ENCODE measurements at places on chromosomes 6 and 20. TPM values are rescaled to one million over a fixed set of nuclear protein-coding genes. Genes with fewer than 3 reads are reported as not detected.

- DNase-seq, result no peak
Measured at GRCh38 chr20:4134355-4134834, 119.0 kb upstream of the RNF24 start.

Gene DUSP22
- total RNA-seq, result 43.4 TPM

Gene IL17A
- total RNA-seq, result under 0.01 TPM

- DNase-seq, result no peak
Measured at GRCh38 chr6:108662702-108663101, 102.0 kb downstream of the FOXO3 start.

- no peak for DNase-seq
Measured at GRCh38 chr20:22339946-22340345, 244.4 kb downstream of the FOXA2 start.

Gene SLC13A3
- total RNA-seq, result under 0.01 TPM

Gene NDUFAF4
- total RNA-seq, result 3.0 TPM

DNA sequence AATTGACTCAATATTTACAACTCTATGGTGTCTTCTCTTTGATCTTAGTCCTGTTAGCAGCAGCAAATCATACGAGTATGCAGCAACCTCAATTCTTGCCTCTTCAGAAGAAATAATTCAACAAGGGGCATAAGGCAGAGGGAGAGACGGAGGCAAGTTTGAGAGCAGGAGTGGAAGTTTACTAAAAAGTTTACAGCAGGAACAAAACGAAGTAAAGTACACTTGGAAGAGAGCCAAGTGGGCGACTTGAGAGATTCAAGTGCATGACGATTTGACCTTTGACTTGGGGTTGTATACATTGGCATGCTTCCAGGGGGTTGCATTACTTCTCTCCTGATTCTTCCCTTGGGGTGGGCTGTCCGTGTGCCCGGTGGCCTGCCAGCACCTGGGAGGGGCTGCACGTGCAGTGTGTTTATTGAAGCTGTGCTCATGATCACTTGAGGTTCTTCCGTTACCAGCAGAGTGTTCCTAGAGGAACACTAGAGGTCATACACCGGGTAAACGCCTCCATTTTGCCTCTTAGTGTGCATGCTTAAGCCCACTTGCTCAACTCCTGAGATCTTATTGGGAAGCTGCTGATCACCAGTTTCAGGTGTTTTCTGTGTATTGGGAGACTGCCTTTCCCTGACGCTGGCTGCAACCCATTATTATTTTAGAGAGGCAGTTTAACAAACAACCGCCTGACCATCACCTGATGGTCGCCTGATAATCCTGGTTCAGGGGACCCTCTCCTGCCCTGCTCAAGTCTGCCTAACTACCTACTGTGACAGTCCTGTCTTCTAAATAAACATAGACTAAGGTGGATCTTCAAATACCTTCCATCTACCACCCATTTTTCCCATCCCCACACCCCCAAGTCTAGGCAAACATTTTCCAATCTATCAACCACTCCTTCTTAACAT lies 172.4 kb upstream of the MYLIP start:
- no peak for DNase-seq

- no peak for DNase-seq
Measured at GRCh38 chr20:4936392-4936850, 64.9 kb downstream of the SLC23A2 start.

GRCh38 chr6:4435981-4436445 lies 300.6 kb upstream of the ECI2 start:
- no peak for DNase-seq

DNA sequence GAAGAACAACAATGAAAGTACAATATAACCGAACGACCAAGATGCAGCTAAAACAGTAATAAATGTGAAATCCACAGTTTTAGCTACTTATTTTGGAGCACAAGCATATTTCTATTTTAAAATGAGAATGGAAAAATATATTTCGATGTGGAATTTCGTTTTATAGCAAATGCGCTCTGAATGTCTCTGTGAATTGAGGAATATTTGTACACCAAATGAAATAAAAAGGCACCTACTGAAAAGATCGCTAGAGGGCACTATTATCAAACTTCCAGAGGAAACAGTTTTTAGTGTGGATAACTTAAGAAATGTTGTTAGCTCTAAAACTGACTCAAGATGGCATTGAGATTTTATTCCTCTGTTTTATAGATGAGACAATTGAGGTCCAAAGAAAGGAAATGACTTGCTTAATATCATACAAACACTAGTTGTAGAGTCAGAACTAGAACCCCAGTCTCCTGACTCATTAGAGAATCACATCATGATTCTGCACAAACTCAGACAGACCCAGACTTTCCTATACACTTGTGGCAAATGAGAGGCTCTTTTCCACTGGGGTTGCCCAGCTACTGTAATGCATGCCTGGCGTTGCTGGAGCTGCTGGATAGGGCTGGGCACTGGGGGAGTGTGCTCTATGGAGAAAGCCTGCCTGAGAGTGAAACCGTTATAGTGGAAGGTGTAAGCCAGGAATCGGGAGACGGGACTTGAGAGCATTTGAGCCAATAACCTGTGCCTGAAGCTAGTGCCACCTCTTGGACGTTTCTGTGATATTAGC lies 51.9 kb downstream of the GCLC start:
- peak; percentile 77 for DNase-seq

DNA sequence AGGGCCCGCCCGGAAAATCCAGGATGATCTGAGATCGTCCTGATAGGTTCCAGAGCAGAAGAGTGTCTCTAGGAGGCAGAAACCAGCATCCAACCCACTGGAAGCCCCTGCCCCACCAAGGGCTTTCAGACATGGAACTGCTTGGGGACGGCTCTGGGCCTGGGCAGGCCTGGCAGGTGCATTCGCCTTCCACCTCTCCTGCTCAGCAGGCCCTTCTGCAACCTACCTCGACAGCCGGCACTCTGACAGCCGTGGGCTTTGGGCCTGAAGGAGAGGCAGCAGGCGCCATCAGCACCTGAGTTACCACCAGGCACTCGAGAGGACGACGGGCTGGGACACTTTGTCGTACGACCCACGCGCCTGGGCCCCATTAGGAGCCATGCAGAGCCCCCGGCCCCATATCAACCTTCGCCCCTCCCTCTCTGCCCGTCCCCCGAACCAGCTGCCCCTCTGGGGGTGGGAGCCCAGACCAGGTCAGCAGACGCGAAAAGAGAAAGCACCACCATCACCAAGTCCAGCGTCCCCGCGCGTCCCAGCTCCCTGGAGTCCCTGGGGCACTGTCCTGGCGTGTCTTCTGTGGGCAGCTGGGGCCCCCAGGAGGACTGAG lies 44.6 kb downstream of the KCNQ2 start:
- DNase-seq, result no peak

Gene C4A
- 5.9 TPM for total RNA-seq

DNA sequence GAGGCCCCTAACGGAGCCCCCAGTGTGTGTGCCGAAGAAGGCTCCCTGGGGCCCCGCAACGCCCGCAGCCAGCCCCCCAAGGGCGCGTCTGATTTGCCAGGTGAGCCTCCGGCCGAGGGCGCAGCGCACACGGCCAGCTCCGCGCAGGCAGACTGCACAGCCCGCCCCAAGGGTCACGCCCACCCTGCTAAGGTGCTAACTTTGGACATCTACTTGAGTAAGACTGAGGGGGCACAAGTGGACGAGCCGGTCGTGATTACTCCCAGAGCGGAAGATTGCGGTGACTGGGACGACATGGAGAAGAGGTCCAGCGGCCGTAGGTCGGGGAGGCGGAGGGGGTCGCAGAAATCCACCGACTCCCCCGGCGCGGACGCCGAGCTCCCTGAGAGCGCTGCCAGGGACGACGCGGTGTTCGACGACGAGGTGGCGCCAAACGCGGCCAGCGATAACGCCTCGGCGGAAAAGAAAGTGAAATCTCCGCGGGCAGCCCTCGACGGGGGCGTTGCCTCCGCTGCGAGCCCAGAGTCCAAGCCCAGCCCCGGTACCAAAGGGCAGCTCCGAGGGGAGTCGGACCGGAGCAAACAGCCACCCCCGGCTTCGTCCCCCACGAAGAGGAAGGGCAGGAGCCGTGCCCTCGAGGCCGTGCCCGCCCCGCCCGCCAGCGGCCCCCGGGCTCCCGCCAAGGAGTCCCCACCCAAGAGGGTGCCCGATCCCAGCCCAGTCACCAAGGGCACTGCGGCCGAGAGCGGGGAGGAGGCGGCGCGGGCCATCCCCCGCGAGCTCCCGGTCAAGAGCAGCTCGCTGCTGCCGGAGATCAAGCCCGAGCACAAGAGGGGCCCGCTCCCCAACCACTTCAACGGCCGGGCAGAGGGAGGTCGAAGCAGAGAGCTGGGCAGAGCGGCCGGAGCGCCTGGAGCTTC lies 117.0 kb downstream of the RTN4IP1 start:
- DNase-seq, result peak; percentile 81

GRCh38 chr6:162177746-162178145 lies 549.8 kb downstream of the PRKN start:
- no peak for DNase-seq

- DNase-seq, result no peak
Measured at GRCh38 chr6:3868544-3868943, 19.4 kb downstream of the FAM50B start.

- DNase-seq, result no peak
Measured at GRCh38 chr20:39946053-39946810, 742.8 kb downstream of the MAFB start.

Gene TPBG
- total RNA-seq, result 4.6 TPM

DNA sequence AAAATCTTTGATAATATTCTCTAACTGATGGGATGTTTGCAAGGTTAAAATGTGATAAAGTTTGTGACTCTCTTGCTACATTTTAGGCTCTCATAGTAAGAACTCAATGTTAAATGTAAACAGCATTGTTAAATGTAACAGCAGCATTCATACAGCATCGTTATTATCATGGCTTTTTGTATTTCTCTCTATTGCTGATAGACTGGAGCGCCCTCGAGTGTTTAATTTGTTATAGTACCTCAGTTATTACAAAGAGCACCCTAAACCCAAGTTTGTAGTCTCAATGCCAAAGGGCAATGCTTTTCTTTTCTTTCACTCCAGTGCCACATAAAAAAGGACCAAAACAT lies 14.9 kb upstream of the TTPAL start:
- peak; percentile 35 for DNase-seq

Gene QRSL1
- 8.9 TPM for total RNA-seq

DNA sequence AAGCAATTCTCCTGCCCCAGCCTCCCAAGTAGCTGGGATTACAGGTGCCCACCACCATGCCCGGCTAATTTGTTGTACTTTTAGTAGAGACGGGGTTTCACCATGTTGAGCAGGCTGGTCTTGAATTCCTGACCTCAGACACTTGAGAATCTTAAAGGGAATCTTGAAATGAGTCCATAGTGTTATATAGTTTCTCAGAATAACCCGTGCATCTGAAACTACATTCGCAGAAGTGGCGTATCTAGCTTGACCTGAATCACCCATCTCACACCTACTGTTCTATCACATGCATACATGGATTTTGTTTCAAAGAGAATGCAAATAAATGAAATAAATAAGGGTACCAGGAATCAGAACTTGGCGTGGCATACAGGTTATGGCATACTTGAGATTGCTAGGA lies 65.0 kb downstream of the NCOA7 start:
- DNase-seq, result no peak

DNA sequence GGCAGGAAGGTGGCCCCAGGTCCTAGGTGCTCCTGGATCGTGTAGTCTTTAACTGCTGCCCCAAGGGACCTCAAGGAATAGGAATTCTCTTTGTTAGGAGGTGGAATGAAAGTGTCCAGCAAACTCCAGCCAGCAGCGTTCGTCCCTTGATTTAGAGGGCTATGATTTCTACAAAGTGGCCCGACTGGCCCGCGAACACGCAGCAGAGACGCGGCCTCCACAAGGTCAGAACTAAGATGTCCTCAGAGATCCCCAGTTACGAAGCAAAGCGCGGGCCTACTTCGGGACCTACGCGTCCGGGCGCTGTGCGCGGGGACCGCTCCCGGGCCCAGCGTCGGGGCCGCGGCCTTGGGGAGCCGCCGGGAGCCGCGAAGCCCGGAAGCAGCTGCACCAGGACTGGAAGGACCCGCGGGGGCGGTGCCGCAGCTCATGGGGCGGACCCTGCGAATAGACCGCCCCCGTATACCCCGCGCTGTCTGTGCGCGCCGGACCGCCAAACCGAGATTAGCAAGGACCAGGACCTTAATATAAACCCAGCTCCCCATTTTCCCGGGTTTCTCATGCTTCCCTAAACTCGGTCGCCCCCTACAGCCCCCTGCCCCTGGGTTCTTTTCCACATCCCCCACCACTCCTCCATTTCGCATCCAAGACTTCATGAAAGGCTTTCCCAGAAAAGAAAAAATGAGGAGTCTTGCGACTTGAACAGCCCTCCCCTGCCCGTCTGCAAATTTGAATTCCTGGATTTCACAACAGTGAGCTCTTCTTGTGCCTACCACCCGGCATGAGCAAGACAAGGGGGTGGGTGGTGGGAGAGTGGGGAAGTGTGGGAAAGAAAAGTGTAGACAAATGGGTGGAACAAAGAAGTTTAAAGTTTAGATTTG lies at the start of gene C6orf47:
C6orf47 (minus strand) TSS at position 398 of the 881 bp plus-strand sequence. CDS start 831 bp downstream, outside the sequence.
- DNase-seq, result peak; percentile 74

Gene TRIM31
- not detected for total RNA-seq

DNA sequence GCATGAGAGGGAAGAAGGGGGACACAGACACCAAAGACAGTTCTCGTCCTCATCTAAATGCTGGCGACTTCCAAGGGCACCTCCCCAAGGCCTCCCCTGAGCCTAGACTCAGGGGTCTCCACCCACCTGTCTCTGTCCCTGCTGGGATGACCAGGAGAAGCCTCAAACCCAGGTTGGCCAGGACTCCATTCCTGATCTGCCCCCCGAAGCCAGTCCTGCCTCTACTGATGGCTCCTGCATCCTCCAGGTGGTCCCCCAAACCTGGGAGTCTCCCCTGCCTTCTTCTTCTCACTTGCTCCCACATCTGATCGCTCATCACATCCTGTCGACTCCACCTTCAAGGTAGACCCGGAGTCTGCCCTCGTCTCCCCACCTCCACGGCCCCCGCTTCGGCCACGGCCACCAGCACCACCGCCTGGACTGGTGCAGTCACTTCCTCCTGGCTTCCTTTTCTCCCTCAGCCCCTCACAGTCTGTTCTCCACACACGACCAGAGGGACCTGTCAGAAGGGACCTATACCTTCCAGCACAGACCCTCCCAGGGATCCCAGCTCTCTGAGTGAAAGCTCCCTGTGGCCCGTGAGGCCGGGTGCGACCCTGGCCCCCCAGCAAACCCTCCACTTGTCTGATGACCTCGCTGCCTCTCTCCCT lies 92.1 kb downstream of the CEBPB start:
- no peak for DNase-seq

Gene SNAI1
- 1.1 TPM for total RNA-seq

DNA sequence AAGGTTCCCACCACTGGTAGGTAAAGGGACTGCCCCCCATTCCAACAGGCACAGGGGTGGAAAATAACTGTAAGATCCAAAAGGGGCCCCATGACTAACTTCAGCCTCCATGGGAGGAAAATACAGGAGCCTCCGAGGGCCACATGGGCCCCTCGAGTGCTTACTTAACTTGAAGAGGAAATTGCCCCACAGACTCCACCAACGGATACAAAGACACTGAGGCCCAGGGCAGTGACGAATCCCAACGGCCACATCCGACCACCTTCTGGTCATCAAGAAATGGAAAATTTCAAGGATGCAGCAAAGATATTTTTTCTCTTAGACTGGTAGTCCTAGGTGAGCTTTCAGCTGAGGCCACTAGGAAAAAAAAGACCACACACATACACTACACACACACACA lies 116.0 kb upstream of the MRPS10 start:
- no peak for DNase-seq
